CD4-positive, alpha-beta T cell treated with Interleukin-1 beta for 1 hour (primary cell): ENCODE measurements at places on chromosomes 12 and 14.

DNA sequence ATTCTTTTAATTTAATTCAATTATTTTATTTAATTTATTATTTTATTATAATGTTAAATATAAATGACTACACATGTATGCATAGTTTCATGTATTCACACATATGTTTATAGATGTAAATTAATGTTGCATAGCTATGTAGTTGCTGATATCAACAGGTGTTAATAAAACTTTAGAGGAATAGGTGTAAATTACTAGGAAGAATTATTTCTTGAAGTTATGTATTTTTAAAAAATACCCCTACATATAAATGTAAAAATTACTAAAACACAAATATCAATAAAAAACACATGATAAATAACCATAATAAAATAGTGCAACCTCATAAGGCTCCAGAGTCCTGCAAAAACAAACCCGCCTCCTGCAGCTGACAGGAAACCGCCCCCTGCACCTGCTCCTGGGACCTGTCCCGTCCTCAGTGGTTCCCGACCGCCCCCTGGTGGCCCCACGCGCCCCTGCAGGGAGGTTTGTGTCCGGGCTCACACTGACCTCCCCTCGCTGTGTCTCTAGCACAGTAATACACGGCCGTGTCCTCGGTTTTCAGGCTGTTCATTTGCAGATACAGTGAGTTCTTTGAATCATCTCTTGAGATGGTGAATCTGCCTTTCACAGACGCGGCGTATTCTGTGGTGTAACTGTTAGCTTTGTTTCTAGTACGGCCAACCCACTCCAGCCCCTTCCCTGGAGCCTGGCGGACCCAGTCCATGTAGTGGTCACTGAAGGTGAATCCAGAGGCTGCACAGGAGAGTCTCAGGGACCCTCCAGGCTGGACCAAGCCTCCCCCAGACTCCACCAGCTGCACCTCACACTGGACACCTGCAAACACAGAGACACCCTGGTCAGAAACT, 1264.0 kb downstream of the TMEM121 start:
- DNase-seq = peak; percentile 76

DNA sequence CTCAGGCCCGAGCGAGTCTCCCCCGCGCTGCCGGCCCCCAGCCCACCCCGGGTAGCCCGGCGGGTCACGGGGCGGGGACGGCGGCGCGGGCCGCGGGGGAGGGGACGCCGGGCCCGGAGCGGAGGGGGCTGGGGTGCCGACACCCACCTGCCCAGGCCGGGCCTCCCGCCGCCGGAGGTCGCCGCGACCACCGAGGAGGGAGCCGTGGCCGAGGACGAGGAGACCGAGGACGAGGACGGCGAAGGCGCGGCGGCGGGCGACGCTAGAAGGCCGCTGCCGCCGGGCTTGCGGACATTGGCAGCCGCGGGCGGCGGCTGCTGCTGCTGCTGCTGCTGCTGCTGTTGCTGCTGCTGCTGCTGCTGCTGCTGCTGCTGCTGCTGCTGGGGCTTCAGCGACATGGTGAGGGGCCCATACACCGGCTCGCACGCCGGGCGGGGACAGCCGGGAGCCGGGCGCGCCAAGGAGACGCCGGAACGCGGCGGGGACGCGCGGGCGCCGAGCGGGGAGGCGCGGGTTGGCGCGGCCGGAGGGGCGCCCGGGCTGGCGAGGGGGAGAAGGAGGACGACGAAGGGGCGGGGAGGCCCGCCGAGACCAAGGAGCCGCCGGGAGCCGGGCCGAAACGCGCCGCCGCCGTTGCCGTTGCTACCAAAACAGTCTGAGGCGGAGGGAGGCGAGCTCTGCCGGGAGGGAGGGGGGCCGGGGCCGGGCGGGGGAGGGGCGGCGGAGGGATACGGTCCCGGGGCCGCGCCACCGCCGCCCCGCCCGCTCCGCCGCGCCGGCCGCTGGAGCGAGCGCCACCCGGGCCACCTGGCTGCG, at the start of gene ATXN2:
Gene ATXN2, minus strand, starts transcription at position 679 of the 816 bp plus-strand sequence. Its CDS starts 281 bp downstream, at position 398.
- peak; percentile 76 for DNase-seq

- no peak for DNase-seq
Measured at GRCh38 chr12:30661210-30661609, 34.5 kb downstream of the IPO8 start.

DNA sequence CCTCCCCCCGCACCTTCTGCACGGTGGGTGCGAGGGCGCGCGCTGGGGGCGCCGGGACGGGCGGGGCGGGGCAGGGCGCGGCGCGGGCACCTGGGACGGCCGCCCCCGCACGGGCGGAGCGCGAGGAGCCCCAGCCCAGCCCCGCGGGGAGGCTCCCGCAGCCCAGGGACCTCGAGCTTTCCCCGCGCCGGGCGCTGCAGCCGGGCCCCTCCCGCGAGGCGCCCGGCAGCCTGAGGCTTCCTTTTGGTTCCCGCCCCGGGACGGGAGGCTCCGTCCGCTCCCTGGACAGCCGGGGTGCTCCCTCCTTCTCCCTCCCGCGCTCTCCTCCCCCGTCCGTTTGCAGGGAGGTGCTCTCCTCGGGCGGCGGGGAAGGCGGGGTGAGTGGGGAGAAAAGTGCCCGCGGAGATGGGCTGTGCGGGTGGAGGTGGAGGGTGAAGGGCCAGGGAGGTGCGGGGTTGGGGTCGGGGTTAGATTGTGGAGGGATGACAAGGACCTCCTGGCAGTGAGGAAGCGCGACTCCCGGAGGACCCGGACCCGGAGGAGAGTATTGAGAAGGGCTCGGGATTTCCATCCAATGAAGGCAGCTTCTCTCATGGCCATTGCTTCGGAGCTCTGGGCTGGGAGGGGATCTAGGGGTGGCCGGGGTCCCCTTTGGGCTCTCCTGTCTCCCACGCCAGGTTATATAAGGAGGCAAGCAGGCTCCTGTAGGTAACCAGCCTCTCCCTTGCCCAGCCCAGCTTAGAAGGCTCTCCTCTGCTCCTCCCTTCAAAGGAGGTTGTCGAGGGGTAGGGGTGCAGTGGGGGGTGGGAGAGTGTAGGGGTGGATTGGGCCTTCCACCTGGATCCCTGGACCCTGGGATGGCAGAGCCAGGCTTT, 645 bp downstream of the JDP2 start:
- no peak for DNase-seq

GRCh38 chr14:100407376-100408102, 84.4 kb downstream of the SLC25A47 start:
- DNase-seq = no peak

GRCh38 chr14:100762901-100763300, 36.2 kb downstream of the DLK1 start:
- DNase-seq = no peak

GRCh38 chr12:85741046-85741445, 95.2 kb downstream of the RASSF9 start:
- DNase-seq = no peak

GRCh38 chr14:79383475-79383874, 827.8 kb downstream of the DIO2 start:
- DNase-seq = no peak

DNA sequence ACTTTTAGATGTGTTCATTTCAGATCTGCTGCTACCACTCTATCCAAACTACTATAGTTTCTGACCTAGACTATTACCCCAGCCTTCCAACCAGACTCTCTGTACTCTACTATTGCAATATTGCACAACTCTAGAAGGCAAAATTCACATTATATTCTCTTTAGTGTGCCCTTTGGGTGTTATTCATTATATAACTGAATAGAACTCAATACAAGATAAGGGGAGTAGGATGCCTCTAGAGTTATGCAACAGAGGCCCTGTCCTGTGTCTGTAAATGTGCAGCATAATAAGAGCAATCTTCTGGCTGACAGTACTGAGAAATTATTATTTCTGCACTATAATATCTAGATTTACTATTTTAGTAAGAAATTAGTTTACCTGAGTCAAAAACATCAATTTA, 63.1 kb downstream of the LRRC9 start:
- no peak for DNase-seq

GRCh38 chr12:29086325-29087271, 62.5 kb upstream of the FAR2 start:
- DNase-seq = no peak

DNA sequence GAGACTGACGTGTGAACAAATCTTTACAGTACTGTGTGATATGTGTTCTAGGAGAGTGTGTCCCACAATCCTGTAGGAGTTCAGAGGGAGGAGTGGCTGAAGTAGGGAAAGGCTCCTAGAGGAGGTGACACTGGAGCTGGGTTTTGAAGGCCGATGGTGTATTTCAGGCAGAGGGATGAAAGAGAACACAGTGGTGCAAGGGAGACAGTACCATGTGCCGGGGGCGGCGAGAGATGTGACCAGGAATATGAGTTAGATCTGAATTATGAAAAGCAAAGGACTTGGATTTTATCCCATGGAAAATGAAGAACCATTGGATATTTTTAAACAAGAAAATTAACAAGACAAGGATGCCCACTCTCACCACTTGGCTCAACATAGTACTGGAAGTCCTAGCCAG, 77.0 kb upstream of the ESRRB start:
- DNase-seq = no peak

DNA sequence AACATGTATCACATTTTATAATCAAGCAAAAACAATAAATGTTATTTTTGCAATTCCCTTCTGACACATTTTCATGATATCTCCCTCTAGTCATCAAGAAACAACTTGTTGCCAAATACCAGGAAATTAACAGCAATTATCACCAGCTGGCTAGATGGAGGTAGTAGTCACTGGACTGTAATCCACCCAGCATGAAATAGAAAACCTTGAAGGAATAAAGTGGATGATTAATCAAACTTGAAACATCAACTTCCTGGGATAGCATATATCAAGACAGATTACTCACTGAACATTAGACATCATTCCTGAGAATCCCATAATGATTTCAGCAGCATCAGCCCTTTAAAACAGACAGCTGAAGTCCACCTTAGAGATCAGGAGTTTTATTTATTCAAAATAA, 259.0 kb downstream of the CCDC59 start:
- DNase-seq = no peak

- no peak for DNase-seq
Measured at GRCh38 chr12:87520968-87521367, 508.2 kb downstream of the C12orf50 start.

DNA sequence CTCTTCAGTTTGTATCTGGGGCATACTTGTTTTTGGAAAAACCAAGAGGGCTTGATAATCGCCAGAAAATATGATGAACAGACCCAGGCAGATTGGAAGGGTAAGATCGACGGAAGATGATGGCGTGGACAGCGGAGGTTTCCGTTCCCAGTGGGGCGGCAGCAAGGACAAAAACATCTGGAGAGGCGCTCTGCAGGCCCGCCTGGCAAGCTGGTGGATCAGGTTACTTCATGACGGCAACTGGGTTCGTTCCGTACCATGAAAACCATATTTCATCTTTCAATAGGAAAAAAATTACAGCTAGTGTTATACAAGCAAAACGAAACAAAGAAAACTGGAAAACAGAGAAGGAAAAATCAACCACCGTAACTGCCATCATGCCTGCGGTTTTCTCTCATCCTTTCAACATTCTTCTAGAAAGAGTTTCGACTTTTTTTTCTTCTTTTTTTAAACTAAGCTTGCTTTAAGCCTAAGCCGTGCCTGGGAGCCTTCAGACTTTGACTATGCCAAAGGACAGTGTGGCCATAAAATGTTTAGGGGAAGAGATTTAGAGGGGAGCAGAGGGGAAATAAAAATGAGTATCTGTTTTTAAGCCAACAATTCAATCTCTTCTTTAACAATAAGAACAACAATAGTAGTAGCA, 210.5 kb downstream of the FOXN3 start:
- DNase-seq = no peak

- DNase-seq = no peak
Measured at GRCh38 chr12:34302131-34302885, 280.0 kb downstream of the ALG10 start.

GRCh38 chr14:104243200-104243599, 104.8 kb downstream of the KIF26A start:
- no peak for DNase-seq

DNA sequence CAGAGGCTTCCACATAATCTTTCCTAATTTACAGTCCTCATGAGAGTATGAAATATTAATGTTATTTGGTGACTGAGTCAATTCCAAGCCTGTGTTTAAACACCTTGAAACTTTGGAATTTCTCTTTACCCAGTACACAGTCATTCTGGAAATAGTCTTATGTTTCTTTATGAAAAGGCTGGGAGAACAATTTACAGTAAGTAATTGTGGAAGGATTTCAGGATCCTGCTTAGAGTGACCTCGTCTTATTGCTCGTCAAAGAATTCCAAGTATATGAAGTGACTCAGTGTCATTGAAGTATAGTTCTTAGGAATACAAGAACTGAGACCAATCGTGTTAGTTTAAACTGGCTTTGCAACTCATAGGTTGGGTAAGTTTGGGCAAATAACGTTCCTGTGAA, 634.2 kb downstream of the SLC16A7 start:
- no peak for DNase-seq

DNA sequence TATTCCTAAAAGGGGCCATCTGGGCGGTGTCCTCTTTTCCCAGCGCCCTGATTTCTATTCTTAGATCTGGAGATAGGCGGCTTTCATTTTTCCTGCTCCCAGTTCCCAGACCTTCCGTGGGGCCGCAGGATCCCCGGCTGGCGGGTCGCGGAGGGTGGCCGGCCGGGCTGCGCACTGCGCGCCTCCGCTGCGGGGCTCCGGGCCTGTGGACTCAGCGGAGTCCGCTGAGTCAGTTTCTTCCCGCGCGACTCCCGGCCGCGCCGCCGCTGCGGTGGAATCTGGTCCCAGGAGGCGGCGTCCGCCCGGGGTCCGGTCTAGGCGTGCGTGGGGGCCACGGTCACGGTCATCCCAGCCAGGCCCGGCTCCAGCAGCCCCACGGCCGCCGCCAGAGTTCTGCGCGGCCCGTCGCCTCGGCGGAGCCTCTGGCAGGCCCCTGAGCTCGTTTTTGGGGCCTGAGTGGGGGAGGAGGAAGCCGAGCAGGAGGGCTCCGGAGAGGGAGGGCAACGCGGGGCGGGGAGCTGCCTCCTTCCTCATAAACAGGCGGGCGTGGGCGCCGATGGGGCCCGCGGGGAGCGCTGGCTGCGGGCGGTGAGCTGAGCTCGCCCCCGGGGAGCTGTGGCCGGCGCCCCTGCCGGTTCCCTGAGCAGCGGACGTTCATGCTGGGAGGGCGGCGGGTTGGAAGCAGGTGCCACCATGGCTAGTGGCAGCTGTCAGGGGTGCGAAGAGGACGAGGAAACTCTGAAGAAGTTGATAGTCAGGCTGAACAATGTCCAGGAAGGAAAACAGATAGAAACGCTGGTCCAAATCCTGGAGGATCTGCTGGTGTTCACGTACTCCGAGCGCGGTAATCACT, at the start of gene LRRK2:
Gene LRRK2, plus strand, starts transcription at position 559 of the 853 bp plus-strand sequence. Its CDS starts 135 bp downstream, at position 694.
- DNase-seq = peak; percentile 84

DNA sequence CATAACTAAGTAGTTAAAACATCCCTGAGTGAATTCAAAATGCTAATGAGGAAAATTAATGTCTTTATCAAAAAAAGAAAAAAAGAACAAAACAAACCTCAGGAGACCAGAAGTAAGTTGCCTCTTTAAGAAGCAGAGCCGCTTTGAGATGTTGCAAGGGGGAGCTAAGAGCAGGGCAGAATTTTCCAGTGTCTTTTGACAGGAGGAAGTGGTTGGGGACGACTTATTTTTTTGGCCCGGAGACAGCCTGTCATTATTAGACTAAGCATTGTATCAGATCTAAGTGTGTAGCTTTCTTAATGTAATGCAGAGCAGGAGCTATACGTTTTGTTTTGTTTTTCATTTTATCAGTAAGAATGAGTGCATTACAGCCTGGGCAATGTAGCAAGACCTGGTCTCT, 206.6 kb downstream of the CACNA1C start:
- no peak for DNase-seq
